ENCODE measurements at places on chromosomes 6 and 20. TPM values are rescaled to one million over a fixed set of nuclear protein-coding genes. Genes with fewer than 3 reads are reported as not detected.
A peak's percentile ranks its signal among the peaks of the same experiment; 100 is the strongest.

DNA sequence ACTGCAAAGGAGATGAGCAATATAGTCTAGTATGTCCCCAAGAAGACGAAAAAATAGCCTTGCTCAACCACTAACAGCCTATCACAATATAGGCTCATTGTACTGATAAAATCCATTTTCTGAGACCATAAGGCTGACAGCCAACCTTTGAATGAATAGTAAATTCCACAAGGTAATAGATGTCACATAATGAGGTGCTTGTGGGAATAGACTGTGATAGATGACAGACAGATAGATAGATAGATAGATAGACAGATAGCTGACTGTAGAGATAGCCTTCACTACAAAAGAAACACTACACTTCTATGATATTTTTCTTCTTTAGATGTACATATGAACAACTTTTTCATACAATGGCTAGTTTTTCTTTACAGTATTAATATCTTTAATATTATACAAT is 760.3 kb upstream of the NRSN1 start:
- no peaks in the 10 kb centered on the region for H3K27me3 ChIP-seq
- H3K4me1 ChIP-seq, result no peaks in the 10 kb centered on the region
- no peak for DNase-seq
- H3K36me3 ChIP-seq, result no peaks in the 10 kb centered on the region
- no peak overlapping the region for H3K27ac ChIP-seq
- no peak overlapping the region for H3K4me3 ChIP-seq

OR12D3 gene
- not detected for total RNA-seq

GRCh38 chr20:50189681-50190250 is 864 bp upstream of the CEBPB start:
- peak overlapping the region; percentile 55 for H3K4me3 ChIP-seq
- peak overlapping the region; percentile 41 for H3K27ac ChIP-seq
- H3K27me3 ChIP-seq, result peaks cover 12% of the 10 kb centered on the region
- no peak for DNase-seq
- peaks cover 17% of the 10 kb centered on the region for H3K36me3 ChIP-seq
- H3K4me1 ChIP-seq, result peaks cover 29% of the 10 kb centered on the region

GRCh38 chr6:79188885-79189480 is 45.5 kb downstream of the HMGN3 start:
- no peak for DNase-seq
- H3K27ac ChIP-seq, result no peak overlapping the region
- H3K4me1 ChIP-seq, result no peaks in the 10 kb centered on the region
- no peaks in the 10 kb centered on the region for H3K27me3 ChIP-seq
- no peaks in the 10 kb centered on the region for H3K36me3 ChIP-seq

GRCh38 chr6:36683145-36683655 is 4.7 kb downstream of the CDKN1A start:
- peak overlapping the region; percentile 79 for H3K27ac ChIP-seq
- peaks cover 57% of the 10 kb centered on the region for H3K36me3 ChIP-seq
- no peak for DNase-seq
- H3K27me3 ChIP-seq, result no peaks in the 10 kb centered on the region

GRCh38 chr6:108425428-108425827 is 130.6 kb downstream of the AFG1L start:
- no peak overlapping the region for H3K27ac ChIP-seq
- DNase-seq, result no peak
- H3K27me3 ChIP-seq, result peaks cover 35% of the 10 kb centered on the region
- no peaks in the 10 kb centered on the region for H3K36me3 ChIP-seq

GRCh38 chr20:62636446-62636845 is 5.9 kb upstream of the SLCO4A1 start:
- no peaks in the 10 kb centered on the region for H3K36me3 ChIP-seq
- DNase-seq, result peak; percentile 78
- no peak overlapping the region for H3K4me3 ChIP-seq

- DNase-seq, result no peak
- no peak overlapping the region for H3K27ac ChIP-seq
- H3K27me3 ChIP-seq, result peaks cover 13% of the 10 kb centered on the region
- no peak overlapping the region for H3K4me3 ChIP-seq
- H3K36me3 ChIP-seq, result no peaks in the 10 kb centered on the region
- H3K4me1 ChIP-seq, result no peaks in the 10 kb centered on the region
Observed at GRCh38 chr20:60043435-60043834, 85.2 kb downstream of the CDH26 start.

SMLR1 gene
- total RNA-seq, result not detected

All from activated CD4-positive, alpha-beta T cell treated with anti-CD3 and anti-CD28 coated beads, Interleukin-2, amount 10 ng/mL, durations not matched to agents 24 days and 14 days (primary cell).